ENCODE measurements at places on chromosomes 4 and X. TPM values are rescaled to one million over a fixed set of nuclear protein-coding genes. Genes with fewer than 3 reads are reported as not detected.

The HAND2 gene
- total RNA-seq, result not detected

The SLC10A6 gene
- not detected for total RNA-seq

The DNAAF6 gene
- not detected for total RNA-seq

The PDHA1 gene
- 127 TPM for total RNA-seq

DNA sequence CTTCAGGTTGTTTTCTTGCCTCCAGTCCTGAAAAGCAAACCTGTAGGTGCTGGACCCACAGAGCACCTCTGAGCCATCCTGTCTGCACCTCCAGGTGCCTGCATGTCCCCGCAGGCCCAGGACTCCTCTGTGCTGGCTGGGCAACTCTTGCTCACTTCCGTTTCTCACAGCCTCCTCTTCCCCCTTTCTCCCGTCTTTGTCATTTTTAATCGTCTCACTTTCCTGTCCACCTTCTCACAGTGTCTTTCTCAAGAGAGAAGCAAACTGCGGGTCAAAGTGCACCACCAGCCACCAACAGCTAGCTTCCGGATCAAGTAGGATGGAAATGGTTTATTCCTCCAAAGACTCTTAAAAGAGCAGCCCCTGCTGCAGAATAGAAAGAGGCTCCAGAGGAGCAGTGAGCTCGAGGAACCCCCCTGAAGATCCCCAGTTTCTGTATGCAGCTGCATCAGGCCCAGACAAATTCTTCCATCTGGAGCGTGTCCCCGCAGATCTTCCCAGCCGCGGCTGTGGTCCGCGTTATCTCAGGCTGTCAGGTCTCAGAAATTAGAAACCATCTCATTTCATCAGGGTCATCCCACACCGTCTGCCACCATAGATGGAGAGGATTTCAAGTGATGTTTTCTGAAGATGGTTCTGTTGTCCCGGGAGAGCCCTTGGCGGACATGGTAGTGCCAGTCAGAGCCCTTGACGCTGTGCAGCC, 87.7 kb downstream of the FHDC1 start:
- DNase-seq, result no peak
- H3K4me1 ChIP-seq, result peaks cover 5% of the 10 kb centered on the region
- H3K27ac ChIP-seq, result no peak overlapping the region
- H3K36me3 ChIP-seq, result no peaks in the 10 kb centered on the region

DNA sequence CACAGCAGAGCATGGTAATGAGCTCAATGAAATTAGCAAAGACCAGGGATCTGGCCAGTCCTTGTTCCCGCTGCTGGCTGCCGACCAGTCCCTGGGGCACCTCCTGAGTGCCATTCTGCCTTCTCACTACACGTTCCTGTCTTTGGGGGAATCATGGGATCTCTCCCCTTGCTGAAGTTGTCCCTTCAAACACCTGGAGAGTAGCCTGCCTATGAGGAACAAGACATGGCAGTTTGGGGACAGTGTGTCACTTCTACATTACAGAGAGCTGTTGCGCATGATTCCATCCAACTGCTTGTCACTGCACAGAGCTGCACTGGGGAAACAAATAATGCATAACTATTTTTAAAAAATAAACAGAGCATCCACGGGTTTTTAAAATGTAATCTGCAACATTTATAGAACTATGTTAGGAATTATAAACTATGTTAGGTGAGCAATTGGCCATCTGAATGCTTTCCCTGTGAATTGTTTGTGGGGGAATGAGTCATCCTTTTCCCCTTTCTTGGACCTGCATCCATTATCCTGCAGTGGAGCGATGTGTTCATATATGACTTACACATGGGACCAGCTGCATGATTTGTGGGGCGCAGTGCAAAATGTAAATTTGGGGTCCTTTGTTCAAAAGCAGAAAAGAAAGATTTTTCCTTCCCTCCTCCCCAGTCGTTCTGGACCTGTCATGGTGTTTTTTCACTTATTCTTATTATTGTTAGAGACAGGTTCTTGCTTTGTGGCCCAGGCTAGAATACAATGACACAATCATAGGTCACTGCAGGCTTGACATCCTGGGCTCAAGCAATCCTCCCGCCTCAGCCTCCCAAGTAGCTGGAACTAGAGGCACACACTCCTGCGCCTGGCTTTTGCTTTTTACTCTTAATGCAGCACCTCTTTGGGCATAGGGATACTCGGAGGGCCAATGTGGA, 115.0 kb upstream of the TBL1X start:
- no peak overlapping the region for H3K4me3 ChIP-seq
- no peak overlapping the region for H3K27ac ChIP-seq
- no peak for DNase-seq
- H3K4me1 ChIP-seq, result peaks cover 35% of the 10 kb centered on the region
